ENCODE measurements at places on chromosomes 6 and 20.

DNA sequence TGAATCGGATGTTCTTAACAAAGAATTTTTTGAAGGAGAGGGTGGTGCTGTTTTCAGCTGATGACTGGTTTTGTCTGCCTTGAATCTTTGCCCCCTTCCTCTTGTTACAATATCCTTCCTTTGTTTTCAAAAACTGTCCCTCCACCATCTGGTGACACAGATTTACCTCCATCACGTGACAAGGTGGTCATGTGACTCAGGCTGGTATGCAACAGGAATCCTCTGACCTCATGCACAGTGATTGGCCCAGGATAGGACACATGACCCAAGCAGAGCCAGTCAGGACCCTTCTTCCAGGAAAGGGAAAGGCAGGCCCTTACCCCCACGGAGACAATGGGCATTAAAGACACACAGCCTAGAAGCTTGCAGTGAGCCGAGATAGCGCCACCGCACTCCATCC, 84.7 kb upstream of the MC3R start:
- no peak for DNase-seq

DNA sequence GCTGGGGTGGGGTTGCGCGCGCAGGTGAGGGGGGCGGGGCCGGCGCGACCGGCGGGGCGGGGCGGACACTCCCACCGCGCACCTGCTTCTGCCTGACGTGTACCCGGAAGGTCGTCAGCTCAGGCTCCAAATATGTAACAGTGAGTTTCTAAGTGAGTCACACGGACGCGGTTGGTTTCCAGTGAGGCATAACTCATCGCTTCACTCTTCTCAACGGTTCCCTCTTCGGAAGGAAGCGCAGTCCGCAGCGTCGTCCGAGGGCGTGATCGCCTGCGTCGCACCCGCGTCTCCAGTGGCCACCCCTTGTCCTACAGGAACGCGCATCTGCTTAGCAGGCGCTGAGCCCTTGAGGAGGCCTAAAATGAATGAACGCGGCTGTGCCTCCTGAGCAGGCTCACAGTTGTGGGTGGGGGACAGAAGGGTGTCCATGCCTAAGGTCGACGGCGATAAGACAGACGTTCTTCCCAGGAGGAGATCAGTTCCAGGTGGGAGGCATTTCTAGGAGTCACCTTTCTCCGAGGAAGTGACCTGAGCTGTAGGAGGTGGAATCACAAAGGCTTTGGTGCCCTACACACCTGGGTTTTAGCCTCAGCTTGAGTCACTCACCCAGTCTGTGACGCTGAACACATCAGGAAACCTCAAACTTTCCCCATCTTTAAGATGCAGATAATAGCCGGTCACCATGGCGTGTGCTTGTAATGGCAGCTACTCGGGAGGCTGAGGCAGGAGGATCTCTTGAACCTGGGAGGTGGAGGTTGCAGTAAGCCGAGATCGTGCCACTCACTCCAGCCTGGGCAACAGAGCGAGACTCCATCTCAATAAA, 50.9 kb upstream of the EZR start:
- DNase-seq, result peak; percentile 96

DNA sequence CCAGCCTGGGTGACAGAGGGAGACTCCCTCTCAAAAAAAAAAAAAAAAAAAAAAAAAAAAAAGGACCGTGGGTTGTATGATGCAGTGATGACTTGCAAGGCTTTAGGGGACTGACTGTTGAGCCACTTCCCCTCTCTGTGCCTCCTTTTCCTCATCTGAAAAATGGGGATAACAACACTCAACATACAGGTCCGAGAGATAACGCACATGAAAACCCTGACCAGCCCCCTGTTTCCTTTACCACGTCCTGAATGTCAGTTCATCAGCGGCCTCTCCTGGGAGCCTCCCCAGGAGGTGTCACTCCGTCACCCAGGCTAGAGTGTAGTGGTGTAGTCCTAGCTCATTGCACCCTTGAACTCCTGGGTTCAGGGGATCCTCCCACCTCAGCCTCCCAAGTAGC, 3.9 kb downstream of the SLA2 start:
- no peak for DNase-seq

GRCh38 chr6:38404900-38405556, 234.7 kb downstream of the BTBD9 start:
- no peak for DNase-seq

DNA sequence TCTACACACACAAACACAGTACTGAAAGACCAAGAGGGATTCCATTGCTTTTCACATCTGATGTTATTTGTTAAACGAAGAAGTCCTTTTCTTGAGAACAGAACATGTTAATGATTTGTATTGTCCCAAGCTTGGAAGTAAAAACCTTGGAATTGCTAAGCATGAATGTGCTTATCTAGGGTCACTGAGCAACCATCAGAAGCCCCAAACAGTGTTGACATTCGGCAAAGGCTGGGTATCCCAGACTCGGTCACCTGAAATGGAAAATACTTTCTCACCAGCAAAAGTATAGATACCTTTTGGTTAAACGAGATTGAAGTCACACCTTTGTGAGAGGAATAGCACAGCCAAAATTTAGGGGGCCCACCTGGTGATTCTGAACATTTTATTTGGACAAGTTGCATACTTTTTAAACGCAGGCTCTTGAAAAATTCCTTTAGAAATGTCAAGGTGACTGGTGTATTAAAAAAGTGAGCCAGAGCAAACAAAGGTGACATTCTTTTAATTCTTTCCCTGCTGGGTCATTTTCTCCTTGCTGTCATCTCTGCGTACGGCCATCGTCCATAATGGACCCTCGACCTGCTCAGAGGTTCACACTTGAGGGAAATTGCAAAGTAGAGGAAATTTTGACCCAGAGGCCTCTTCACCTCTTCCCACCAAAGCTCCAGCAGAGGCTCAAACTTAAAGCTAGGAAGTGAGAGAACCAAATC, 95.8 kb upstream of the FOXA2 start:
- DNase-seq, result no peak

DNA sequence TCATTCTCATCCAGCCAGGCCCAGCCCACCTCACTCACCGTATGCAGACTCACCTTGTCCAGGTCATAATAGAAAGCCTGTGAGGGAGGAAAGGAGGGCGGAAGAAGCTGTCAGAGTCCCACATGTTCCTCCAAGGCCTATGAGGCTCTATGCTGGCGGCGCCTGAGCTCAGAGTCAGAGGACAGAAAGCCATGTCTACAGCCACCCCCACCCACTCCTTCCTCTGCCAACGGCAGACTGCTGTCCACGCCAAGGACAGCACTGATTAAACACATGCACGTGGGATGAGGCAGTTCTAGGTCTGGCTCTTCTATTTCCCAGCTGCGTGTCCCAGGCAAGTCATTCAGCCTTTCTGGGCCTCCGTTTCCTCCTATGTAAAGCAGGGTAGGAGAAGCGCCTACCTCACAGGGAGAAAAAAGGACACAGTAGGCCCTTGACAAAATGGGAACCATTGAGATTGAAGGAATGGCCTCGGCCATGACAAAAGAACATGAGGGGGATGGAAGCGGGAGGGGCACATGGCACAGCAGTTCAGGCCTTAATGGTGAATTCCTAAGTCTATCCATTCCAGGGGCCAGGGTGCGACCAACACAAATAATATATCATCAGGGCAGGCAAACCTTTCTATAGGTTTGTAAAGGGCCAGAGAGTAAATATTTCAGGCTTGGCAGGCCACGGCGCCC, 80.1 kb downstream of the RIPOR3 start:
- no peak for DNase-seq

DNA sequence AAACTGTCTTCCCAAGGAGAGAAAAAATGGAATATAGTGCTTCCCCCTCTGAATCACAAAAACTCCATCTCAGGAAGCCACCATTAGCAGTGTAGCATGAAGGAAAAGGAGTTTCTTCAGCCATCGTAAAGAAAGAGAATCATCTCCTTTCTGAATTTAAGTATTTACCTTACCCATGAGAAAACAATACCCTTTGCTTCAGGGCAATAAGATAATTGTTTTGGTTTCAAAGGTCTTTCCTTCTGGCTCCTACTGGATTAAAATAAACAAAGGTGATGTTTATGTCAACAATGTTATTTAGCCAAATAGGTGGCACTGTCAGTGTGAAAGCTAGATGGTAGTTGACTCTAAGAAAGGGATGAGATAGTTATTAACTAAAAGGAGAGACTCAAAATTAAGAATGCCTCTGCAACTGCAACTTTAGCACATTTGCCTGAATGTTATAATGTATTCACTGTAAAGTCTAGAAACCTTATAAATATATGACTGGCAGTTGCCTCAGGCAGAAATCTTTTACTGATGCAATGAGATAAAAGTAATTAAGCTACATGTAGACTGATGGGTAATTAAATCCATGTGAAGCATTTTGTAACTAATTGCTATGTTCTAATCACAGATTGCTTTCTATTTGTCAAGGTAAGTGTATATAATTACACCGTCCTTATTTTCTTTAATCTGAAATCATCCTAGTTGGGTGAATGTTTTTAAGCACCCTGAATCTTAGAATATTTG, 399.0 kb downstream of the CDKAL1 start:
- DNase-seq, result no peak

DNA sequence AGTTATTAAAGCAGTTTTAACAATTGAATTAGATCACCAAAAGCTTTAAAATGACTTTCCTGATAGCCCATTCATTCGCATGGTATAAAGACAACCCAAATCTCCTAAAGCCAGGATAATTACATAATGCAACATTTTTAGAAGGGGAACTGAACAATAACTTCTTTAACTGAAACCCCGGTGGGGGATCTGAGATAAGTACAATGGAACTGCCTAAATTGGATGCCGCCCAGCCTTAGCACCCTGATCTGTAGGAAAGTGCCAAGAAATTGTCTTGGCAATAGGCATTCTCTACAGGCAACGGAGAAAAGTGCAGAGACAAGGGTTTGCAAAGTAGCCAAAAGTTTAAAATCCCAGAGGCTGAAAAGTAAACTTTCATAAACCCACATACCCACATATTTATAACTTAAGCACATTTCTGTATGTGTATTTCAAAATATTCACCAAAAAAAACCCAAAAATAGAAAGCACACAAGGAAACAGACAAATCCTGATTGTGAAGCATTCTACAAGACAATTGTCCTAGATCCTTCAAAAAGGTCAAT, 98.8 kb upstream of the BEND6 start:
- DNase-seq, result no peak

GRCh38 chr6:1474205-1474604, 84.8 kb downstream of the FOXF2 start:
- DNase-seq, result no peak

DNA sequence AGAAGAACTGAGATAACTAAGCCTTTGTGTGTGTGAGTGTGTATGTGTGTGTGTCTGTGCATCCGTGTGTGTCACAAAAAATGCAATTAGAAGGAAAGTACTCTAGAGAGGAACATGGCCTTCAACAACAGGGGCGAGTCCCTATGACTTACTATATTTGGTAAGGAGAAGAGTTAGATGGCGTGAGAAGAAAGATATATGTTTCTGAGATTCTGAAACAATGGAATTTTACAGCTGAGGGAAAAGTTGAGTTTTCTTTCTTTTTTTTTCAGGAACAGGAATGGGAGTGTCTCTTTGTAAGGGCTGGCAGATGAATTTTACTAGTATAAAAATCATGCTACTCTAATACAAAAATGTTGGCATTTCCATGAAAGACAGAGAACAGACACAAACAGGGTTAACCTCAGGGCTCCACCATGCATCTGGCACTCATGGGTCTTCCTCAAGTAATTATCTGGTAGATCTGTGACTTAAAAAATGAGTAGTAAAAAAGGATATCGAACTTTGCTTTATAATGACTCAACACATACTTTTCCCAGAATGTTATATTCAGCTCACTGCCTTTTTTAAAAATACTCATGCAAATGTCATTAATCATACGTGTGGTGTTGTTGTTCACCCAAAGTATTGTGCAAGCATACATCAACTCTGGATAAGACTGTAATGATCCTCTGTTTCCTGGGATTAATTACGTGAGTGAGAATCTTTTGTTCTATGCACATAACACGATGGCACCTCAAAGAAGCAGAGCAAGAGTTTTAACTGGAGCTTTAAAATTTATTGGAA, 12.8 kb upstream of the SASH1 start:
- DNase-seq, result no peak

GRCh38 chr6:97963193-97963592, 680.2 kb upstream of the MMS22L start:
- no peak for DNase-seq

DNA sequence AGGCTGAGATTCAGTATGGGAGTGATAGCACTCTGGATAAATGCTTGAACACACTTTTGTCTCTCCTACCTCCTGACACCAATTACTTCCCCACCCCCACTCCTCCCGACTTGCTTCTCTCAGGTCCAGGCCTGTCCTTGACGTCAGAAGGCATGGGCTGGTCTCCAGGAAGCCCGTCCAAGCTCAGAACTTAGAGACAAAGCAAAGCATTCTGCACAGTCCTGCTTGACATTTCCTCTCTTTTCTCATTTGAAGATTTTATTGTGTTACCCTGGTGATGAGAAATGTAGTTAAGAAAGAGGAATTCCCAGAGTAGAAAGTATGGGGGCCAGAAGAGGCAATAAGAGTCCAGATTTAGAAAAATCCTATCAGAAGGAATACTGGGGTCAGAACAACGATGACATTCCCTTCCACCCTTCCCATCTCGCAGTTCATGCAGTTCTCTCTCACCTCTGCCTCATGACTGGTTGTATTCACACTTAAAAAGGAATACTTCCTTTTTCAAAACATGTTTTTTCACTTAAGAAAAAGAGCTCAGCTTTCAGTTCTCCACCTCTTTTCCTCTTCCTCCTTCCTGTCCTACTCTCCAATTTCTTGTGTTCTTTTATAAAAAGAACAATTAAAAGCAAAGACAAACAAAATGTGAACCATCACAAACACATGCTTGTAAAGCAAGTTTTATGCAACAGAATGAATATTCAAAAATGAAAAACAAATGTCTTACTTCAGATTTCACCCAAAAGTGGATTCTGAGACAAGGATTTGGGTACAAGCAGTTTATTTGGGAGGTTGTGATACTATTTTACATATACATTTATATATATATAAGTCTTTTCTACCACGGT, 18.5 kb upstream of the FAM184A start:
- no peak for DNase-seq

GRCh38 chr6:167497428-167498056, 172.7 kb downstream of the TTLL2 start:
- no peak for DNase-seq

- no peak for DNase-seq
Measured at GRCh38 chr6:158903801-158904200, 84.6 kb upstream of the EZR start.

DNA sequence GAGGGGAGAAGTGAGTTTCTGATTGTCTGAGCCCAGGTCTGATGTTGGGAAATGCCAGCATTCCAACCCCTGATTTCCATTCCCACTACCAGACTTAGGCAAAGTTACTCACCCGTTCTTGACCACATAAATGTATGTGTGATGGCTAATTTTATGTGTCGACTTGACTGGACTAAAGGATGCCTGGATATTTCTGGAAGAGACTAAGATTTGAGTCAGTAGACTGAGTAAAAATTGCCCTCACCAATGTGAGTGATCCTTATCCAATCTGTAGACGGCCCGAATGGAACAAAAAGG, 95.8 kb upstream of the TAB2 start:
- DNase-seq, result no peak
